ENCODE measurements at places on chromosomes 16 and 17.

DNA sequence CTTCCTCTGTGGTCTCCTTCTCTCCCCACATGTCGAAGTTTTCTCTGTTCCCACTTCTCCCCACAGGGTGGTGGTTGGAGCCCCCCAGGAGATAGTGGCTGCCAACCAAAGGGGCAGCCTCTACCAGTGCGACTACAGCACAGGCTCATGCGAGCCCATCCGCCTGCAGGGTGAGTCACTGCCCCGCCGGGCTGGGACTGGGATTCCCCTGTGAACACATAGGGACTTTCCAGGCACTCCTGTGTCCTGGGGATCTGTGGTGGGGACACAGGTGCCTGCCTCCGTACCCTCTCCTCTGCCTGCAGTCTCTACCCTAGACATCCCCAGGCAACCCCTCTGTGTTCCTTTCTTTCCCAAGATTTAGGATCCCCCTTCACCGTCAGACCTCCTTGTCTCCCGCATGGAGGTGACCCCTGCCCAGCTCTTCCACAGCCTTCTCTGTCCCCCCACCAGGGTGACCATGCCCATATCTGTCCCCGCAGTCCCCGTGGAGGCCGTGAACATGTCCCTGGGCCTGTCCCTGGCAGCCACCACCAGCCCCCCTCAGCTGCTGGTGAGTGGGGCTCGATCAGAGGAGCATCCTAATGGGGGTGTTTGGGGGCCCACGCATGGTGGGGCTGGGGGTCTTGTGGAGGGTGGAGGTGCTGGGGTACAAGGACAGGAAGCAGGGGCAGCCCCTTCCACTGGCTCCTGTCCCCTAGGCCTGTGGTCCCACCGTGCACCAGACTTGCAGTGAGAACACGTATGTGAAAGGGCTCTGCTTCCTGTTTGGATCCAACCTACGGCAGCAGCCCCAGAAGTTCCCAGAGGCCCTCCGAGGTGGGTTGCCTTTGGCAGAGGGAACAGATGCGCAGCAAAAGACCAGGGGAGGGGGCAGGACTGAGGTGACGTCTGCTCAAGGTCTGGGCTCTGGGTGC lies 5.8 kb downstream of the ITGAM start:
- DNase-seq = no peak

DNA sequence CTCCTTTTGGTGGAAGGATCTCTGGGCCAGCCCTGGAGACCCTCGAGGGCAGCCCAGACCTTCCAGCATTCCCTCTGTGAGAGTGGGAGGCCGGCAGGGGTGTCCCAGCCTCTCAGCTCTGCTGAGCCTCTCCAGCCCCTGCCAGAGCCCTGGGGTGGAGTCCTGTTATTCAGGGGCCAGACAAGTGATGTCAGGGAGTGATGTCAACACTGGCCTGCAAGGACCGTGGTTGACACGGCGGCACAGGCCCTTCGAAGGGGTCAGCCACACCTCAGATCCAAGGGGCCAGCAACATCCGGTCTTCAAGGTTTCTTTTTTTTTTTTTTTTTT lies 231.2 kb downstream of the KATNIP start:
- no peak for DNase-seq

DNA sequence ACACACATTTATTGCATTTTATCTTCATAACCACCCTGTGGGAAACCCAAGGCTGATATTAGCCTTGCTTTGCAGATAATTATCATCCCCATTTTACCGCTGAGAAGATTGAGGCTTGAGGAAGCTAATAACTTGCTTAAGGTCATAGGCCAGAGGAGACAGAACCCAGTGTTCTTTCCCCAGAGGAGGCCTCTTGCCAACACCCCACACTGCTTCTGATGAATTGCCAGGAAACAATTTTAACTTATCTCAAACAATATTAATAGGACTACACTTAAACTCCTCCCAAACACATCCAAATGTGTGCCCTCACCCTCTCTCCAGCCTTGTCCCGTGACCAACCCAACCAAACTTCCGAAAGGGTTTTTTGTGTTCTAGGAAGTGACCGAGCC lies 2.1 kb upstream of the SPG7 start:
- no peak for DNase-seq

DNA sequence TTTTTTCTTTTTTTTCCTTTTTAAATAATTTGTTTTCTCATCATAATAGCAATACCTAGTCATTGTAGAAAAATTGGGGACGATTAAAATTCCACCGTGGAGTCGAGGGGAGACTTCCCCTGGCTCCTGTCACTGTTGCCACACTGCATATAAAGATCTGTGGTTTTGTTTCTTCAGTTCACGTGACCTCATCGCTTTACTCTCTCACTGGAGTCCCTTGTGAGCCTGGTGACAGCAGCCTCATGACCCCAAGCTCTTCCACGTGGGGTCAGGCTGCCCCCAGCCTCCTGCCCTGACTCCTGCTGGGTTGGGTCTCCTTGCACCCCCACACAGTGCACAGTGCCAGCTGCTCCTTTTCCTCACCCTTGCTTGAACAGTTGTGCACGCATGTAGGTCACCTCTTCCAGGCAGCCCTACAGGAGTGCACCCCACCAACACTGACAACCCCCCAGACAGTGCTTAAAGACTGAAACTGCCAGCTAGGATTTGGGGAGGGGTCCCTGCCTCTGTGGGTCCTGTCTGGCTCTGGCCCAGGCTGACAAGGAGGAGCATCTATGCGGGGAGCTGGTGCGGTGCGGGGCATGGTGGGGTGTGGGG lies 7.3 kb upstream of the METRNL start:
- no peak for DNase-seq

DNA sequence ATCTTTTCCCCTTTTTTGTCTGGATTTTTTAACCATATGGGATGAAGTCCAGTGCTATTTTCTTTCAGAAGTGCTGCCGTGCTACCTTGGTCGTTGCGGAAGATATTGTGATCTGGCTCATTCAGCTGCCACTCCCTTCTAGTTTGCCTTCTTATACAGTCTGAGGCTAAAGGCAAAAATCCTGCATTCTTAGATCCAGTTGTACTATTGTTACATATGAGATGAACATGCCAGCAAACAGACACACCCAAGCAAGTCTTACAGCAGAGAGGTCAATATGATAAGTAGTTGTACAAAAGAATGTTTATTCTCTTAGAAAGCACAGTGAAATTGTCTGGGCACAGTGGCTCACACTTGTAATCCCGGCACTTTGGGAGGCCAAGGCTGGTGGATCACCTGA lies 108.0 kb upstream of the COX10 start:
- DNase-seq = no peak

DNA sequence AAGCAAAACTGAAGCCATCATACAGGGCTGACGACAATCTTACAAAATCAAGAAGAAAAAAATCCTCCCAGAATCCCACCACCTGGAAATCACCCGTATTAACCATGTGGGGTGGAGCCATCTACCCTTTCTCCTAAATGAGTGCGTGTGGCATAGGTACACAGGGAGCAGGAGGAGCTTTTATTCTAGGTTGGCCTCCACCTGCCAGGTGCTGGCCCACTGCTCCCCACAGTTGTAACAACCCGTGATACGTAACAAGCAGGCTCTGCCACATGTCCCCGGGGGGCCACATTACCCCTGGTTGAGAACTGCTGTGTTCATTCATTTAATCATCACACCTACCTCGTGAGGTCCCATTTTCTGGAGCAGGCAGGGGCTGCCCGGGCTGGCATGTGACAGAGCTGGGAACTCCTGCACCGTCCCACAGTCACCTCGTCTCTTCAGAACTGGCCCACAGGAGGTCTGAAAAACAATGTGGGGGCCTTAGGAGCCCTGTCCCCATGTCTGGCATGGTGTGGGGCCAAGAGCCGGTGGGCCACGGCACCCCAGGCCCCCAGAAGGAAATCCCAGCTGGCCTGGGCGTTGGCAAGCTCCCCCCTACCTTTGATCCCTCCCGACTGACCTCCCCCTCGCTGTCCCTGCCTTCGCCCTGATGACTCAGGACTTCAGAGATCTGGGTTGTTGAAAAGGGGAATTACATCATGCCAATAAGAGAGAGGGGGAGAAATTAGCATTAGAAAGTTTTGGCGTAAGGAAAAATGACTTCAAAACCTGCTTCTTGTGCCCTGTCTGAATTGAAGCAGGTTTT lies 12.9 kb downstream of the CMIP start:
- no peak for DNase-seq

DNA sequence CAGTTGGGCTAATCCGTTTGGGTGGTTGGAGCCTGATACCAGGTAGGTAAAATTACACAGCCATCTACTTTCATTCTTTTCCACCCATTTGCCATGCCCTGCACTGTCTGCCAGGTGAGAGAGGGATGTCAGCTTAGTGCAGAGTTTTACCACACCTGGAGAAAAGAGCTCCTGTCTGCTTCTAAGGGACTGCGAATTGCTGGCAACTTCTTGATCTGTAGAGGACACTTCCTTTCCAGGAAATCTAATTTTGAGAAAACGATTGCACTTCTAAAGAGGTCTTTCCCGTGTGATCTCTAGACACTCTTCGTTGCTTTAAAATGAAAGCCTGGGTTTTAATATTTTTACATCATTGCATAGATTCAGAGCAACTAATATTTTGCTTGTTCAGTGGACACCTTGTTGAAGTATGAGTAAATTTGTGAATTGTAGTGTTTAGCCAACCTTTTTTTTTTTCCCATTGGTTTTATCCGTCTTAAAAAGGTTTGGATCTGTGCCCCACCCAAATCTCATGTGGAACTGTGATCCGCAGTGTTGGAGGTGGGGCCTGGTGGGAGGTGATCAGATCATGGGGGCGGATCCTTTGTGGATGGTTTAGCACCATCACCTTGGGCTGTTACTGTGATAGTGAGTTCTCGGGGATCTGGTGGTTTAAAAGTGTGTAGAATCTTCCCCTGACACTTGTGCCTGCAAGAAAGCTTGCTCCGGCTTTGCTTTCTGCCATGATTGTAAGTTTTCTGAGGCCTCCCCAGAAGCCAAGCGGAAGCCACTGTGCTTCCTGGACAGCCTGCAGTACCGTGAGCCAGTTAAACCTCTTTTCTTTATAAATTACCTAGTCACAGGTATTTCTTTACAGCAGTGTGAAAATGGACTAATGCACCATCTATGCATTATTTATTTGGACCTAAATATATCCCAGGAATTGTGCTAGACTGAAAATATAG lies 104.6 kb downstream of the PRKCA start:
- DNase-seq = no peak

DNA sequence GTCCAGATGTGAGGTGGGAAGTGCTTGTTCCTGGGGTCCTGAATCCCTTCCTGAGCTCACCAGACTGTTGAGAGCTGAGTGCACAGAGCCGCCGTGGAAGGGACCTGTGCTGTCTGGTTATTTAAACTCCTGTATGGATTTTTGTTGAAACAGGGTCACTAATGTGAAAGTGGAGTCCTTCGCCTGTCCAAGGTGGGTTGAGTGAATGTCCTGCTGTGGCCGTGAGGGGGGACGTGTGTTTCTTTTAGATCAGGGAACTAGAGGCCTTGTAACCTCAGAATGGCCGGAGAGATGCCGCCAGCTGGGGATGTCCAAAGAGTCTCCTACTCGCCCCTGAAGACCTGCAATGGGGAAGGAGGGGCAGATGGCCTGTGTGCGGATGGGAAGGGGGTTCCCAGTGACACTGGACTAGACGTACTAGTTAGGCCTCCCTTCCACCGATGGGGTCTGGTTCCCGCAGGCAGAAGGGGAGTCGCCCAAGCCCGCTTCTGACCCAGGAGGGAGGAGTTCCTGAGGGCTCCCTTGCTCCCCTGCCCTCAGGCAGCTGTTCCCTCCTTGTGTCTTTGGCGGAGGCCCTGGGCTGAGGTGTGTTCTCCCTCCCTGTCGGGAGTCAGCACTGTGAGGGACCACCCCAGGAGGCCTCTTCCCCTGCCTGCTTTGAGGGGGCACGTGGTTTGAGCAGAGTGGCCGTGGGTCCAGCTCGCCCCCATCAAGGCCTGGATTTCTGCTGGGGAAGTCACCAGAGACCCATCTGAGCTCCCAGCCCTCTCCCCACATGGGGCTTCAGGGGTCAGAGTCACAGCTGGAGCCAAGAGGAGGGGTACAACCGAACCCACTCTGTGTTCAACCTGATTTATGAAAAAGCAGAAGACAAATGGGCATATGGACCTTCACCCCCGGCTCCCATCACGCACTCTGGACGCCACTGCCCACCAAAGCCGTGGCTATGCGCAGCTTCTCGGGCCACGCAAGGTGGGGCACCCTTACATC lies 30.9 kb downstream of the OR1D5 start:
- DNase-seq = no peak

GRCh38 chr17:3914312-3914670 lies 2.0 kb downstream of the P2RX1 start:
- DNase-seq = no peak

DNA sequence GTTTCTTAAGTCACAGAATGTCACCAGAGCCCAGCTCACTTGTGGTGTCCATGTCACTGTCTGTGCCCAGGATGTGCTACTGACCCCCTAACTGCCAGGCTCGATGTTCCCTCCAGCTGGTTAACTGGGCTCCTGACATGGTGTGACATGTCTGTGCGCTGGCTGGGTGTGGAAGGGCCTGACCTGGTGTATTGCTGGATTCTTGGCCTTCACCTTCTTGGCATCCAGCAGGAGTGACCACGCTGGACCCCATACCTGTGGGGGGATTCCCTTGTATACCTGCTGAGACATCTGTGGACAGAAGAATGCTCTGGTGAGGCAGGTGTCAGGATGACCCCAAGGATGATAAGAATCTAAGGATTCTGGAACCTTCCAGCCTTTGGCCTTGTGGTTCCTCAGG lies 1690.1 kb downstream of the TP53TG3F start:
- DNase-seq = no peak

DNA sequence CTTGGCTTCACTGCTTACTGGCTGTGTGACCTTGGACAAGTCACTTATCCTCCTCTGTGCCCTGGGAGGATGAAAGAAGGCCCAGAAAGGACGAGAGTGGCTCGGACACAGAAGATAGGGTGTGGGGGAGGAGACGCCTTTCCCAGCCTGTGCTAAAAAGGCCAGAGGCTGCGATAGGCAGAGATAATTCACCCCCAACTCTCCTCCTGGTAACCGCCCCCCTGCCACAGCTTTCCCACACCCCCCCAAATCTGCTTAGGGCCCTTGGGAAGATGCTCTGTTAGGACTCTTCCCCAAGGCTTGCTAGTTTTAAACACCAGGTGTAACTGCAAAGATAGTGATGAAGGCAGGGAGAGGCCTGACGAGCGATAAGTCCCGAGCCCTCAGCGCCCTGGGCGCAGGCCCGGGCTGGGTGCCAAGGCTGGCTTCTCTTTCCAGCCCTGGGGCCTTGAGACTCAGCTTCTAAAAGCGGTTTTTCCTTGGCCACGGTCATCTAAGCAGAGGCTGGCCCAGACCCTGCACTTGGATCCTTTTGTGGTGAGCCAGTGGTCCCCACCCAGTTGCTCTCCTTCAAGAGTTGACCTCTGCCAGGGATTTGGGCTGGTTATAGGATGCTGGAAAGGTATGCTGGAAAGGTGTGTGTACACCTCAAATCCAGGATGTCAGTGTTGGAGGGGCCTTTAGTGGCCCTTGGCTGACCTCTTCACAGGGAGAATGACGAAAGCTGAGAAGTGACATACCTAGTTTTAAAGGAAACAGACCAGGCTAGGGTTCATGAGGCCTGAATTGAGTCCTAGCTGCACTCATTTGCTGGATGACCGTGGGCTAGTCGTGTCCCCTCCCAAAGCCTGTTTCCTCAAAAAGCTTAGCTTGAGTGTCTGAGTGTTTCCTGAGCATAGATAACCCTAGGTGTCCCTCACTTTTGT lies 3.4 kb upstream of the PPP1R9B start:
- DNase-seq = no peak

GRCh38 chr17:9802294-9802693 lies 10.9 kb upstream of the DHRS7C start:
- no peak for DNase-seq

- no peak for DNase-seq
Measured at GRCh38 chr16:77328274-77328673, 106.6 kb downstream of the ADAMTS18 start.
